ENCODE measurements at places on chromosomes 2 and 18.

DNA sequence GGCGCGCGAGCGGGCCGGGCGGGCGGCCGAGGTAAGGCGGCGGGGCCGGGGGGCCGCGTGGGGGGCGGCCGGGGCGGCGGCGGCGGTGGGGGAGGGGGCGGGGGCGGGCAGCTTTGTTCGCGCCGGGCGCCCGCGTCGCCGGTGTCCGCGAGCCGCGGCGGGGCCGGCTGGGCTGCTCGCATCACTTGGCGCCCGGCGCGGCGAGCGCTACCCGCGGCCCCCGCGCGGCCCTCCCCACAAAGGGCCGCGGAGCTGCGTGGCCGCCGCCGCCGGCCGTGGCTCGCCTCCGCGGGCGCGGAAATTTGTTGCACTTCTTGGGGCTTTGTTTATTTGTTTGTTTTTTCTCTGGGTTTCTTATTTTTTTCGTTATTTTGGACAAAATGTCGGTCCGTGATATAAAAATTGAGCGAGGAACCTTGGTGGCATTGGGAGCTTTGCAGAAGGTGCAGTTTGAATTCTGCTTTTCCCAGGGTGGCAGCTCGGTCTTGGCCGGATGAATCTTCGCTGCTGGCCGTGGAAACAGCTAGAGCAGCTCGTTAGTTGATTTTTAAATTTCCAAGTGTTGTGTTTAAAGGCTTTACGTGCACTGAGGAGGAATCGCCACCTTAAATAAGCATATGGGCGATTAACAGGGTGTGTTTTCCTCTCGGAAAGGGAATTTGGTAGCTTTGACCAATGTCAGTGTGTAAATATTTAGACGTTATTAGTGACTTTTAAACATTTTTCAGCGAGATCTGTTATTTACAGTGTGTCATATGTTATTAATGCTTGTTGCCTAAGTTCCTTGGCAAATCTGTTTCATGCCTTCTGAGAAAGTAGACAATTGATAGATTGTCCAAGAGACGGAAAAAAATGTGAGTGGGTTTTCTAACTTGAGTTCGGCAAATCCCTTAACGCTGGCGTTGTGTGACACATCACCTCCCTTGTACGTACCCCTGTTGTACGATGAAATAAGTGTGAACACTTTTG lies 822 bp downstream of the UBE2E3 start:
- peak; percentile 41 for DNase-seq

DNA sequence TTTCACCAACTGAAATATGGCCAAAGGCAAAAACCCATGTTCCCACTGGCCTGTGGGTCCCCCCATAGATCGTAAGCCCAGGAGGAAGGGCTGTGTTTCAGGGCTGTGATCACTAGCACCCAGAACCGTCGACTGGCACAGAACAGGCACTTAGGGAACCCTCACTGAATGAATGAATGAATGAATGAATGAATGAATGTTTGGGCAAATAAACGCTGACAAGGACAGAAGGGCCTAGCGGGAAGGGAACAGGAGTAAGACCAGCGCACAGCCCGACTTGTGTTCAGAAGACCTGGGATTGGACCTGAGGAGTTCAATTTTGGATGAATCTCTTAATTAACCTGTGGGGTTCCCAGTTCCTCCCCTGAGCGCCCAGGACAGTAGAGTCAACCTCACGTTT lies 76.2 kb downstream of the TPO start:
- no peak for DNase-seq

GRCh38 chr2:161063946-161064306 lies 96.3 kb upstream of the TANK start:
- DNase-seq: no peak

DNA sequence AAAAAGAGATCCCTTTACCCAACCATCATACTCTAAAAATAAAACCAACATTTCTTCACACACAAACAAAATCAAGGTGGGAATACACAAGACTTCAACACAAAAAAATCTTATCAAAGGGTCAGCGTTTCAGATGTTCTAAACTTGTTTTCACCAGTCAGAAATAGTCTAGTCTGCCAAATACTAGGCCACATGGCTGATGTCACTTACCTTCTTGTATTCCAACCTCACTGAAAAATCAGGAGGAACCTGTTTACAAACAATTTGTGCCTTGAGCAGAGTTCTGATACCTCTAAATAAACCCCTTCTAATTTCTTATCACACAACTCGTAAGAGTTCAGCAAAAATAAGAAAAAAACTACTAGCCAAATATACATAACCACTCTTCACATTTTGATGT lies 20.1 kb downstream of the FEZ2 start:
- DNase-seq: no peak

DNA sequence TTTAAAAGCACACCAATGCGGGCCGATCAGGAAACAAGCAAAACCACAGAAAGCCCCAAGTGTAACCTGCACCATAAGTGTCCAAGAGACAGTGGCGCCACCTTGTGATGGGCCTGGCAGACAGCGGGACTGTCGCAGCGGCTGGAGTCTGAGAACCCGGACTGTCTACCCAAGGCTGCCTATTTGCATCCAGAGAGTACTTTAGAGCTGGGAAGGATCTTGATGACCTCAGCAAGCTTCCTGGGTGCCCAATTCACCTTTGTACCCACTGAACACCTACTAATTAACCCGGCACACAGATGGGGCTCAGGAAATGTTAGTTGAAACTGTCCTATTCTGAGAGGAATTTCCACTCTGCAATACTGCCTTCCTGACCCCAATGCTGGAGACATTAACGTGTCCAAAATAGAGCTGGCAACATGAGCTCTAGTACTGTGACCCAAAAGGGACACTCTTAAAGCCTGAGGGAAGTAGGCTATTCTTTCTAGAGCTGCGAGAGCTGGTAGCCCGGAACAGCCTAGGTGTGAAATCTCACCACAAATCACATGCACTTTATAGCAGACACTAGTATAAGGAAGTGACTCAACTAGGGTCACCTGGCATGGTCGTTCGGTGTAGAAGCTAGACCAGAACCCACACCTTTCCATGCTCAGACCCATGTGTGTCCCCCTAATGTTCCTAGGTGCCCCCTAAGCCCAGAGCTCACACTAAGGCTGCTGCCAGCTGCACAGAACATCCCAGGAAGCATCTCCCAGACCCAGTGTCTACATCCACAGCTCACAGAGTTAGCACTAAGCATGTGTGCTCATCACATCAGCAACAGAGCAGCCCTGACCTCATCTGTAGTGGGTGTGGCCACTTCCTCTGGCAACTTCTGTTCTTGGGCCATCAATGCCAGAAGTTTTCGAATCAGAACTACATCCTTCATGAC lies 25.4 kb downstream of the POLR1A start:
- peak; percentile 92 for DNase-seq

- no peak for DNase-seq
These were observed 704.0 kb downstream of the RNF144A start for GRCh38 chr2:7621018-7621814.

DNA sequence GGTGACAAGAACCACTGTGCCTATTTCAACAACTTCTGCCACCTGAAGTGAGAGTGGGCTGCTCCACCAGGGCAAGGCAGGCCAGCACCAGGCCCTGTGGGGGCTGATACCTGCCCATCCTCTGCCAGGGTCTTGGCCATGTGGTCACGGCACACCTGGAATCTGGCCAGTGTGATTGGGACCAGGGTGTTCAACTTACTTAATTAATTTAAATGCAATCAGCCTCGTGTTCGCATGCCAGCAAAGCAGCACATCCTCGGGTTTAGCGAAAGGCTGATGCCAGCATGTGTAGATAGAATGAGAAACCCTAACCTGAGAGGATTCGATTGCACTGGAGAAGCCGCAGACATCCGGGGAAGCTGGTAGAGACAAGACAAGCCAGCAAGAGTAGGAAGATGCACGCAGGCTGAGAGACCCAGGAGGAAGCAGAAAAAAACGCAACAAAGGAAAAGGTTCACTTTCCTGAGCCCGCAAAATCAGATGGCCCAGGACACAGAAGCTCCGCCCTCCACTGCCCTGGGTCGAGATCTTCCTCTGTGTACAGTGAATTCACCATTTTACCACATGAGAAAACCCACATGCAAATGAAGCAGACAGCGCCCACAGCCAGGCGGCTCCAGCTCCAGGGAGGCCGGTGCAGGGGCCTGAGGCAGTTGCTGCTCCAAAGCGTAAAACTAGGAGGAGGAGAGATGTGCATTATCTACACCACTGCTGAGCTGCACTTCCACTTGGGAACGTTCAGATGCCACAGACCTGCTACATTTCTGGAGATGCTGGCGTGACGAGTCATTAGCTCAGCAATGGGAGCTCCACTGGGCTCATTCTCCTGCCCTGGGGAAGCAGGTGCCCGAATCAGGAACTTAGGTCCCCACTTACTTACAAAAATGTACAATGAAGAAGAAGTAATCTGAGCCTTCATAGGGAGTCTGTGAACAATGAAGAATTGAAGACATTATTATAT lies 92.1 kb downstream of the TMEM18 start:
- DNase-seq: peak; percentile 57
